HT-29 (cell line): ENCODE measurements at places on chromosomes 3 and 15.

GRCh38 chr3:4232798-4233197 lies 70.4 kb upstream of the SETMAR start:
- no peak for DNase-seq

DNA sequence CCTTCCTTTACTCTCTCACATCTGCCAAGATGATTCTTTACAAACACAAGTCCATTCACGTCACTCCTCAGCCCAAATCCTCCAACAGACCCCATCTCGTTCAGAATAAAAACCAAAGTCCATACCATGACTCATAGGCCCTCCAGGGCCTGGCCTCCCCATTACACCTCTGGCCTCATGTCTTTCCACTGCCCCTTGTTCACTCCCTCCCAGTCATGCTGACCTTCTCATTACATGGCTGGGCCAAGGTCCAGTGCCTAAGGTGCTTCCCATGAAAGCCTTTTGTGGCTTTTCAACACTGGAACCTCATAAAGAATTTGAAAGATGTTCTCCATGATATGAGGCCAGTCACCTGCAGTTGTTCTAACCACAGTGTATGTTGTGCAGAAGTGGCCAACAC lies 44.5 kb downstream of the NEK10 start:
- DNase-seq: no peak

GRCh38 chr15:39444735-39445470 lies 136.0 kb upstream of the THBS1 start:
- no peak for DNase-seq

DNA sequence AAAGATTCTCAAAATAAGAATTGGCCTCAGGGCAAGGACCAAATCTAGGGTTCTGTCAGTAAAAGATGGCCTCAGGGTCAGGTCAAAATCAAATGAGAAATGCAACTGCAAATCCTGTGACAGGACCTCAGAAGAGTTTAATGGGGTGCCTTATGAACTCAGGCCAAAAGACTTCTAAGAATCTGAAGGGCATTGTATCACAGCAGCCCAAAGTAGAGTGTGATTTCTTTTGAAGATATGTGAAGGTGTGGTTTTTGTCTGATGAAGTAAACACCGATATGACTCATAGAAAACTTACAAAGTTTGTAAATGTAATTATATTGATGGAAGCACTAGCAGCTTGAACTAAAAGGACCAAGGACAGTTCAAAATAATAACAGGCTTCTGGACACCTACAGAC lies 966.1 kb downstream of the AGBL1 start:
- DNase-seq: no peak

GRCh38 chr3:103786296-103786695 lies 1351.5 kb downstream of the ZPLD1 start:
- no peak for DNase-seq

DNA sequence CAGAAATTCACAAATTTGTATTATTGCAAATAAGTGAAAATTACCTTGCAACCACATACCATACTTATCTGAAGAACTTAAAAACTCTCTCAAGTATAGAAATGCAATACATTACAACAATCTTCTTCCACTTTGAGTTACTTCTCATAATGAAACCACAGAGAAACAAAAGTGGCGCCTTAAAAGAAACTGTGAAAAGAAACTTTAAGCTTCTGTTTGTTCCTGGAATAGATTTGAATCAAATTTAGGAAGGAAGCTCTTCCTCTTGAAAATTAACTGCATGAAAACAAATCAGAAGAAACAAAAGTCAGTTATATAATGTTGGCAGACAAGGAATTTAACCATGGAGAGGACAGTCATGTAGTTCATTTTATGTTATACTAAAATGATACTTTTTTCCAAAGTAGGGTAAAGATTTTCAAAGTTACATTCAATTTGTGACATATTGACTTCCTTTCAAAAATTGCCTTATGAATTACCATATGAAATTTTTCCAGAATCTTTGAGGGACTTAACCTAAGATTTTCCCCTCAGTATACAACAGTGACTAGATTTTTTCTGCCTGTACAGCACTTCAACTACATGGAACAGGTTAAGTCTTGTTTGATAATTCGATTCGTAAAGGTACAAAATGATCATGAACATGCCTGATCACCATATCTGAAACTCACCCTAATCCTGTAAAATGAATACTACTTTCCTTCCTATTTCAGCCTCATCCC lies 57.6 kb upstream of the TNFSF10 start:
- DNase-seq: no peak

DNA sequence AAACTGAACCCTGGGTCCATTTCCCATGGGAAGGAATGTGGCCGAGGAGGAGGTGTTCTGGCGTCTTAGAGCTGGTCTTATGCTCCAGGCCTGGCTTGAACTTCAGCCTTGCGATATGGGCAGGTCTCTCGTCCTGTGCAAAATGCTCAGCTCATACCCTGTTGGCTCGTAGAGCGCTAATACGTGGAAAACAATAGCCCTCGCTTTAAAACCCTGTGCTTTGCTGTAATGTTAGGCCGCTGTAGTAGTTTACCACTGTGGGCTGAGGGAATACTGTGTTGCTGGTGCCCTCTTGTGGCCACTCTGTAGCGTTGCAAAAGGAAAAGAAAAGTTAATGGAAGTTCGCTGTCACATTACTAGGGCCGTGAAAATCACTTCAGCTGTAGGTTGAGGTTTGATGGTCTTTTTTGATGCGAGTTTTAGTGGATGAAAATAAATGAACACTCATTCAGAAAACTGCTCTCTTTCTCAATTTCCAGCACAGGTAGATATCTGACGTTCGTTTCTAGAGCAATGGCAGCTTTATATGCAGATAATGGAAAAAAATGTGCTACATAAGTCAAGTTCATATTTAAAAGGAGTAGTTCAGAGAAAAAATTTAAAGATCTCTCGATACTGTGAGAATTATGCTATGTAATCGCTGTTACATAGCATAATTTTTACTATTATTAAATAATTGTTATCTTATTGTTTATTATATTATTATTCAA lies 92.9 kb downstream of the MCTP2 start:
- peak; percentile 87 for DNase-seq

DNA sequence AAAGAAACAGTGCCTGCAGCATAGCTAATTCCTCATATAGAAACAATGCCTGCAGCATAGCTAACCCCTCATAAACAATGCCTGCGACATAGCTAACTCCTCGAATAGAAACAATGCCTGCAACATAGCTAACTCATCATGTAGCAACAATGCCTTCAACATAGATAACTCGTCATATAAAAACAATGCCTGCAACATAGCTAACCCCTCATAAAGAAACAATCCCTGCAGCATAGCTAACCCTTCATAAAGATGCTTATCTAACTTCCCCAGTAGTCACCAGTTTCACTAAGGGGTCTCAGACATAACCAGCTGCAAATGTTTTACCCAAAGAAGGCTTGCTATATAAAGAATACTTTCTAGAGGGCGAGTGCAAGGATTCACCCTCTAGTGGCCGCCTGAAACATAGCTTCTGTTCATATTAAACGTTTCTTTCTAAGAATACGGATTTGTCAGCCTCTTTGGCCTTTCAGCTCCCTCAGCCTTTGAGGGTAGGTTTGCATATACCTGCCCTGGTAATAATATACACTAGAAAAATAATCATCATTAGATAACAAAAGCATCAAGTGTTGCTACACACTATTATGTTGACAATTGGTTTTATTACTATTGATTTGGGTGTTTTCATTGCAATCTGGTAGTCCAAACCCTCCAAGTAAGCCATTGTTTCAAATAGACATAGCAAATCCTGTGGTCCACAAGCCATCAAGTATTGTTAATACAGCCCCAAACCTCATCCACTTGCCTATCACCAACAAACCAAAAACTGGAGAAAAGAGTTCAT lies 44.4 kb upstream of the FAN1 start:
- peak; percentile 47 for DNase-seq

- DNase-seq: no peak
Measured at GRCh38 chr3:158745551-158745950, 13.3 kb upstream of the RARRES1 start.

- DNase-seq: no peak
Measured at GRCh38 chr3:10462641-10463532, 42.5 kb downstream of the ATP2B2 start.

GRCh38 chr15:41883484-41883825 lies 10.4 kb downstream of the SPTBN5 start:
- DNase-seq: no peak

- DNase-seq: no peak
Measured at GRCh38 chr15:79170256-79170664, 79.7 kb upstream of the RASGRF1 start.

- no peak for DNase-seq
Measured at GRCh38 chr3:58036293-58037032, 28.2 kb downstream of the FLNB start.

DNA sequence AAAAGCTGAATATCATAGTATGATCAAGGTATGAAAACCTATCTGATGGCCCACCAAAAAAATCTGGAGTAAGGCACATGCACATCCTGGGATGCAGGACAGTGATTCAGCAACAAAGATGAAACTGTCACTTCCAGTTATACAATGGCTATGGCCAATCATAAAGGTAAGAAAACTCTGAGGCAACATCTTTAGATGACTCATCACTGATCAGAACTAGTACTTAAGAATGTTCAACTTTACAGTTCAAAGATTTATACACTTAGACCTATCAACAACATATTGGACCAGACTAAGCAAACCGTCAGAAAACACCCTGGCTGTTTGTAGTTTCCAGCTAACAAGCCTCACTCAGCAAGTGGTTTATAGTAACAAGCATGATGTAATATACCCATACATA lies 21.3 kb upstream of the PLCH1 start:
- DNase-seq: no peak

- peak; percentile 36 for DNase-seq
Measured at GRCh38 chr15:44243829-44244228, 44.7 kb upstream of the GOLM2 start.

GRCh38 chr15:41970456-41970855 lies 1.9 kb downstream of the EHD4 start:
- no peak for DNase-seq

DNA sequence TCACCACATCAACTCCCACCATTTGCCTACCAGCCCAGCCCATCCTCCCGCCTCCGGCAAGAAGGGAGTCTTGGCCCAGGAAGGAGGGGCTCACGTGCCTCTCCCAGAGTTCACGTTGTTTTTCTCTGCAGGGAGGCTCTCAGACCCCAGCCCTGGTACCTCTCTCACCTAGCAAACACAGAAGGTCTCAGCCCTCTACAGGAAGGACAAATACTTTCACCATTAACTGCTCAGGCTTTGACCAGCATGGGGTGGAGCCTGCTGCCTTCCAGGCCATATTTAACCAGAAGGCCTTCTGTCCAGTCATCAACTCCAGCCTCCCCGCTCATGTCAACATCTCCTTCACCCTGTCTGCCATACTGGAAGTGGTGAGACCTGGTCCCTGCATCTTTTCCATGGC lies 19.0 kb upstream of the HTR3E start:
- no peak for DNase-seq

DNA sequence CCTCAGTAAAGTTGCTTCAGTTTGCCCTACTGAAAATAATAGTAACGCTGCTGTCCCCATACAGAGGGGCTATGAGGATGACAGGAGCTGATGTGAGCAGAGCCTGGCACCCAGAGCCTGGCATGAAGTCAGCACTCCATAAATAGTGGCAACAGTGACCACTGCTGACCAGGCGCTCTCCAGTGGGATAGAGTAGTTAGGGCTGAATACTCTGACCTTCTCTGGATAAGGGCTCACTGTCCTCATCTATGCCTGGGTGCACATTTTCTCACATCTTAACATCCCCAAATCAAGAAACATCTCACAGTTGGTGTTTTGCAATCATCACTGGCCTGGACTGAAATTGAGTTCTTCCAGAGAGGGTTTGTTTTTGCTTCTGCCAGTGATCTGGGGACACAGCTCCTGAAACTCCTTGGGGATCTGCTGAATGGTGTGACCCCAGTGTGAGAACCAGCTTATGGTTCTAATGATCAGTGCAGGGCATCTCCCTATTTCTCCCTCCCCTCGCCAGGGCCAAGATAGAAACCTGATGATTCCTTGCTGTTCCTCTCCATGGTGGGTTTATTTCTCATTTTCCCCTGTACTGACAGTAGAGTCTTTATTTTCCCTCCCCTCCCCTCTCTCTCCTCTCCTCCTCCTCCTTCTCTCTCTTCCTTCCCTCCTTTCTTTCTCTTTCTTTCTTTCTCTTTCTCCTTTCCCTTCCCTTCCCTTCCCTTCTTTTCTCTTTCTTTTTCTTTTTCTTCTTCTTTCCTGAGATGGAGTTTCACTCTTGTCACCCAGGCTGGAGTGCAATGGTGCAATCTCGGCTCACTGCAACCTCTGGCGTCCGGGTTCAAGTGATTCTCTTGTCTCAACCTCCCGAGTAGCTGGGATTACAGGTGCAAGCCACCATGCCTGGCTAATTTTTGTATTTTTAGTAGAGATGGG lies 3.5 kb upstream of the PCSK6 start:
- no peak for DNase-seq

DNA sequence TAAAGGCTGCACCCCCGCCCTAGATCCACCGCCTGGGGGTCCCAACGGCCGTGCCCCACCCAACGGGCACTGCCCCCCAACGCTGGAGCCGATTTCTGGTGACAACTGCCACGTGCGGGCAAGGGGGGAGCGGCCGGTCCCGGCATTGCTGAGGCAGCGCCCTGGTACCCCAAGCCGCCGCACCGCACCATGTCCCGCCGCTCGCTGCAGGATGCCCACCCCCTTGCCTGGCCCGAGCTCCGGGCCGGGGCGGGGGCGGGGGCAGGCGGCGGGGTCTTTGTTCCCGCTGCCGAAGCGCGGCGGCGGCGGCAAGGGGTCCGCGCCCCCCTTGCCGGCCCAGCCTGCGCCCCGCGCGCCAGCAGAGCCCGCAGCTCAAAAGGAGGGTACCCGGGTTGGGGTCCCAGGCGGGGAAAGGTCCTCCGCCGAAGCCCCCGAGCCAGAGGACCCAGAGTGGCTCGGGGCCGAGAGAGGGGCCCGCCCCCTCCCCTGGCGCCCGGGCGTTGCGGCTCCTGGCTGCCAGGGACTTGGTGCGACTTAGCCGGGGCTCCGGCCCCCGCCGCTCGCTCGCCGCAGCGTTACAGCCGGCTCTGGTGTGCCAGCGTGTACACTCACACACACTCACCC lies 678 bp downstream of the SEMA7A start:
- no peak for DNase-seq

DNA sequence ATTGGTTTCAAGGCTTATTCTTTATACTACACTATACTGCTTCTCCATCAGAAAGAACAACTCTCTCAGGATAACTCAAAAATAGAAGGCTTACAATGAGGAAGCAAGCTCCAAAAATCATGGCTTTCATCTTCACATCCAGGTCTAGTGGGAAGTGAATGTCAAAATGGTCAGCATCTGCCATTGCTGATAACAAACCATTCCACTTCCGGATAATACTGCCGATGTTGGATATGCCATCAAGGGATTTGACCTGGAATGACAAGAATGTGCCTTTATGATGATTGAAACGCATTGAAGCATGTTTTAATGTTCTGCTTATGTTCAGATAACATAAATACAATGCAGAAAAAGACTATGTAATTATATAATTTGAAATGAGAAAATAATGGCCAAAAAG lies 34.0 kb upstream of the PLOD2 start:
- no peak for DNase-seq

- DNase-seq: no peak
Measured at GRCh38 chr3:127857333-127857732, 35.0 kb upstream of the MGLL start.

GRCh38 chr15:70086636-70087035 lies 11.1 kb downstream of the TLE3 start:
- DNase-seq: no peak
